Activated naive CD4-positive, alpha-beta T cell treated with anti-CD3 and anti-CD28 coated beads, Interleukin-2, amount 50 U/mL, for 72 hours (primary cell): ENCODE measurements at places on chromosomes 3 and 15. TPM values are rescaled to one million over a fixed set of nuclear protein-coding genes. Genes with fewer than 3 reads are reported as not detected.

GRCh38 chr3:149414557-149415231, 37.2 kb upstream of the TM4SF1 start:
- DNase-seq, result no peak

DNA sequence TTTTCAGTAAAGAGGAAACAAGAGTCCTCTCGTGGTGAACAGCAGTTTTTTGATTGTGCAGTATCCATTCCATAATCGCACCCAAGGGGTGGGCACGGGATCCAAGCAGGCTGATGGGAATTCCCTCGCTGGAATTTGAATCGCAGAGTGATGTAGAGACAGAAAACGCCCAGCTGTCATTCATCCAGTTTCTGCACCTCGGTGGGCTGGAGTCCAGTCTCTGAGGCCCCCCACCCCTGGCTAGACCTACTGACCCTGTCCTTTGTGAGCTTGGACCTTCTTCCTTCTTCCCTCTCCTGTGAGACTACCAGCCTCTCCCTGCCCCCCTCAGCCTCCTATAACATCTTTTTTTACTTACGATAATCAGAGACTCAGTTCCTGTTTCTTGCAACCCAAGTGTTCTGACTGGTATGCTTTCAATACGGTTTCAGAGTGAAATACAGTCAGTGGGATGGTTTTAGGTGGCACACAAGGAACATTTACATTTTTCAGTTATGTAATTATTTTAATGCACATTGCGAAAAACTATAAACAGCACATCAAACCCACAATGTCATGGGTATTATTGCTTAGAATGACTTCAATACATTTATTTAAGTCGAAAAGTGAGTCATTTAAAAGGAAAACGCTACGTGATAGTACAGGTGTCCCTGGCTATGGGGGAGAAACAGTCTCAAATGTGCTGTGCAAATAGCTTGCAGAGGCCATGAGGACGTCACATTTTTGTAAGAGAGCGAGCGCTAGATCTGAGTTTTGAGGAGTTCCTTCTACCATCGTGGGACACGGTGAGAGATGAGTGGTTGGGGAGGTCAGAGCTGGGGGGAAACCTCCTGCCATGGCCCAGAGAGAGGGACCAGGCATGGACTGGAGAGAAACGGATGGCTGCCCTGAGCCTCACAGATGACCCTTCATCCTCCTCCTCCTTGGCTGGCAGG, 37.5 kb upstream of the CHST2 start:
- DNase-seq, result no peak

GRCh38 chr15:33852570-33852969, 115.7 kb upstream of the CHRM5 start:
- DNase-seq, result no peak

The ABI3BP gene
- total RNA-seq, result 0.12 TPM

DNA sequence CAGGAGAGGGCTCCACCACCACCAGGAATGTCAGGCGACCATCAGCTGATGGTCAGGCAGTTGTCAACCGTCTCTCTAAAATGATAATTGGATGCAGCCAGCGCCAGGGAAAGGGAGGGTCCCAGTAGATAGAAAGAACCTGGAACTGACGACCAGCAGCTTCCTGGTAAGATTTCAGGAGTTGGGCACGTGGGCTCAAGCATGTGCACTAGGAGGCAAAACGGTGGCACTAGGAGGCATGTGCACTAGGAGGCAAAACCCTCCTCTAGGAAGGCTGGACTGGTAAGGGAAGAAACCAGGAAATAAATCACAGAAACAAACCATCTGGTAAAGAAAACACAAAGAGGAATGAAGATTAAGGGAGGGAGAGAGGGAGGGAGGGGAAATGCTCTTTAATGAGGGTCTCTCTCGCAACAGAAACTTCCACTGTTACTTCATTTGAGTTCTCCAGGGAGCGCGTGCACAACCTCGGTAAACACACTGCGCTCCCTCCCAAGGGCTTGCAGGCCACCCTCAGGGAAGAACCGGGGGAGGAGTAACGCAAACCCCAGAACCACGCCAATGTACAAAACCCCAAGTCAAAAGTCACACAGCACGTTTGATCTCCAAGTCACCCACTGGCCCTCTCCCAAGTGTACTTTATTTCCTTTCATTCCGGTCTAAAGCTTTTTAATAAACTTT, 116.7 kb downstream of the XXYLT1 start:
- no peak for DNase-seq

- DNase-seq, result no peak
These were observed 252.8 kb downstream of the NTRK3 start for GRCh38 chr15:88003541-88004327.

- no peak for DNase-seq
These were observed 10.0 kb downstream of the FAM98B start for GRCh38 chr15:38463893-38464292.

- DNase-seq, result no peak
These were observed 14.0 kb upstream of the SKIC8 start for GRCh38 chr15:78313383-78313782.

The LRRK1 gene
- total RNA-seq, result 0.09 TPM

GRCh38 chr3:53129344-53129743, 891 bp downstream of the RFT1 start:
- no peak for DNase-seq

The SLC9C1 gene
- not detected for total RNA-seq
